ENCODE measurements at places on chromosomes 4 and X.
A peak's percentile ranks its signal among the peaks of the same experiment; 100 is the strongest.

DNA sequence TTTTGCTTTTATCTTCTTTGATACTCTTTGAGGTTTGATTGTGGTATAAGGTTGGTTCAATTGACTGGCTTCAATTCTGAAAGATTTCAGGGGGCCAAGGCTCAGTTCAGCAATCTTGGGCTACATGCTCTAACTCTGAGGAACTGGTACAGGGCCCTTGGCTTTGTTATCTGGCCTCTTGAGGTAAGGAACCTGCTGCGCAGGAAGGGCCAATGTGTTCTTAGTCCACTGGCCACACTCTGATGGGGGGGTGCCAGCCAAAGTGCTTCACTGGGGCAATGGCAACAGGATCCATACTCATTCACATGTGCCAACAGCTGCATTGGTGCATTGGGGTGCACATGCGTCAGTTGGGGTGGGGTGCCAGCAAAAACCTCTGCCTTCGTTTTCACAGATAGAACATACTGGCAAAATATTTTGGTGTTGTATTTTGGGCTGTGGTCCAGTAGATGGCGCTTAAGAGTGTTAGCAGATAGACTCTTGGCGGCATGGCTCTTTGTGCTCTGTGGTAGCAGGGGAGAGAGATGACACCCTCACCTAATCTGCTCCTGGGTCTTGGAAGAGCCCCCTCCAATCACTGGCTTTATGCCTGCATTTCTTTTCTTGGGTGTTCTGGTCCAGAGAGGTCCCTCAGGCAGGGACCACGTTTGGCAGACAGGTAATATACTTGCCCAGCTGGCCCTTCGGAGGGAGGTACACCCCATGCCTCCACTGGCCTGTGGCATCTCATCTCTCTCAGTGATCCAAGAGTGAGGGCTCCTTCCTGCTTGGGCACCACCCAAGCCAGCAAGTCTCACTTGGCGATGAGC, 42.9 kb downstream of the NDST3 start:
- DNase-seq = peak; percentile 1

DNA sequence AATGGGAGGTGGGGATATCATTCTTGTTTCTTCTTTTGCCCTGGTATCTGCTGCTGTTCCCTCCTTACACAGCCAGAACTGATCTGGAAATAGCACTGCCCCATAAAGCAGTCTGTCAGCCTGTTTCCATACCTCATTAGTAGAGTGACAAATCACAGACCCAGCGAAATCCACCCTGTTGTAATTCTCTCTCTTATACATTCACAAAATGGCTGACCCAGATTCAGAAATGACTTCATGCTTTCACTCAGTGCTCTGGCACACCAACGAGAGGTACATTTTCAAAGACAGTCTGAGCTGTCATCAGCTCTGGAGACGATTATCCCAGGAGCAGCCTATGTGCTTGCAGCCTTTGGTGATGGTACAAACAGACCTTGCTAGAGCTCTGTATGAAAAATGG, 164.6 kb downstream of the AFF2 start:
- DNase-seq = no peak

DNA sequence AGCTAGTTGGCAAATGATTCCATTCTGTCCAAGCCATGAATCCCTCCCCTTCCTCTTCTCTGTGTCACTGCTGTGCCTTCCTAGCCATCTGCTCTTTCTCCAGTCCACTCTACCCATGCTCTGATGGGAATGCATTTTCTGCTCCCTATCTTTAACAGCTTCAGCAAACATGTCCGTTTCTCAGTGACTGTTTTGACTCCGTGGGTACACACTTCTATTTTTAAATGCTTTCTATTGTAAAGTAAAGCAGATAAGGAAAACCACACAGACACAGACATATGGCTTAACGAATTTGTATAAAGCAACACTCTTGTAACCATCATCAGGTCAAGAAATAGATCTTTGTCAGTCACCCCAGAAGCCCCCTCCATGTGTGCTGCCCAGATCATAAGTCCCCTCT, 72.4 kb upstream of the KLHL13 start:
- no peak for DNase-seq

- peak; percentile 35 for DNase-seq
Measured at GRCh38 chrX:40104630-40104984, 6.8 kb upstream of the BCOR start.

DNA sequence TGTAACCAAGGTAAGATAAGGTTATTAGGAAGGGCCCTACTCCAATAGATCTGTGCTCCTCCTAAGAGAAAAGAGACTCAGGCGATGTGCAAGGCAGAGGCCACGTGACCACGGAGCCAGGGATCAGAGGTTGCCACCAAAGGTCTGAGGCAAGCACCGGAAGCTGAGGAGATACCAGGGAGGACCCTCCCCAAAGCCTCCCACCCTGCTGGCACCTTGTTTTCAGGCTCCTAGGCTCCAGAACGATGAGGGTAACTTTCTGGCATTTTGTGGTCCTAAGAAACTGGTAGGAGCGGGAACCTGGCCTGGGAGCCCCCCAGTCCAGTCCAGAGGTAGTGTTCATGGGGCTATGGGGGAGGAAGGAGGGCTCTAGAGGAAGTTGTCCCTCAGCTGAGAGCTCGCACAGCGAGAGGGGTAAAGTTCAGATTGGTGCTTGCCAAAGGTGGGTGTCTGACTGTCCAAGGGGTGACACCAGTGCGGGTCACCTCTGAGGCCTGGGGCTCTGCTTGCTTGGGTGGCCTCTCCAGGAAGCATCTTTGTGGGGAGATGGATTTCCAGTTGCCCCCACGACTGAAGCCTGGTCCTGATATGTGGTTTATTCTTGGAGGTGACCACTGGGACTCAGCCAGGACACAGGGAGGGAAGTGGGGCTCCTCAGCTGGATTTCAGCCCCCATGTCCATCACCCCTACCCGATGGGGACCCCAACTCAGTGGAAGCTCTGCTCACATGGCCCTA, 7.5 kb upstream of the LETM1 start:
- no peak for DNase-seq

- no peak for DNase-seq
Measured at GRCh38 chr4:19301527-19301926, 950.2 kb upstream of the SLIT2 start.

DNA sequence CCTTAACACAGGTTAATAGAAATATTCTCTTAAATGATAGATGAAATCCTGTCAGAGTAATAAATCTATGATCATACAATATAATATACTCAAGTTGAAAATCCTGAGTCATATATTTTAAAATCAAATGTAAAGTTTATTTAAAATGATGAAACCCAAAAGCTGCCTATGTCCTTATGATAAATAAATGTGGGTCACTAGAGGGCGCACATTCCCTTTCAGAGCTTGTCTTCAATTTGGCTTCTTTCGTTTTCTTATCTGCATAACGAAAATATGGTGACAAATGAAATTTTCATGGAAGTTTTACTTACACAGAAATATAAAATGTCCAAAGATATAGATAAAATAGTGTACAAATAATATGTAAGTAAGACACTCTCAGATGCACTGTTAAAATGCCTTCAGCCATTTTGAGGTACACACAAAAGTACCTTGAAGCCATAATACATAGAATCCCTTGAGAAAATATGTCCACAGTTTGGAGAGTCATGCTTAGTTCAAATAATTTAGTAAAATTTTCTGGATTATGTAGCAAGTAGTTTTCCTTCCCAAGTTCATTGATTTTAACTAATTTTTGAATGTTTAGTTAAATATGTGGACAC, 680.4 kb downstream of the DMD start:
- peak; percentile 5 for DNase-seq

- DNase-seq = no peak
Measured at GRCh38 chr4:67162690-67163089, 382.6 kb downstream of the CENPC start.

GRCh38 chrX:57380026-57380796, 93.7 kb downstream of the FAAH2 start:
- no peak for DNase-seq

- DNase-seq = no peak
Measured at GRCh38 chr4:176988226-176988625, 195.5 kb upstream of the VEGFC start.

DNA sequence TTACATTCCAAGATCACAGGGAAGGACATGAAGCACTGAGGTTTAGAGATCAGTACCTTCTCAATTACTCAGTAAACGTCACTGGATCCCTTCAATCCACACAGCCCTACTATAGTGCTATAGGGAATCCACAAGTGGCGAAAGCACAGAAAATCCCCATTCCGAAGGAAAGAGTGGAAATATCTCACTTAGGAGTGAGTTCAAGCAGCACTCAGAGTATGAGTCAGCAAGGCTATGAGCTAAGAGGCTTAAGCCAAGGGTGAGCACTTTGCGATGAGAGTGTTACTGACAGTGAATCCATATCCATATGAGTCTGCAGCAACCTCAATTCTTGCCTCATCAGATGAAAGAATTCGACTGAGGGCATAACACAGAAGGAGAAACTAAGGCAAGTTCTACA, 165.1 kb downstream of the VSIG4 start:
- no peak for DNase-seq

DNA sequence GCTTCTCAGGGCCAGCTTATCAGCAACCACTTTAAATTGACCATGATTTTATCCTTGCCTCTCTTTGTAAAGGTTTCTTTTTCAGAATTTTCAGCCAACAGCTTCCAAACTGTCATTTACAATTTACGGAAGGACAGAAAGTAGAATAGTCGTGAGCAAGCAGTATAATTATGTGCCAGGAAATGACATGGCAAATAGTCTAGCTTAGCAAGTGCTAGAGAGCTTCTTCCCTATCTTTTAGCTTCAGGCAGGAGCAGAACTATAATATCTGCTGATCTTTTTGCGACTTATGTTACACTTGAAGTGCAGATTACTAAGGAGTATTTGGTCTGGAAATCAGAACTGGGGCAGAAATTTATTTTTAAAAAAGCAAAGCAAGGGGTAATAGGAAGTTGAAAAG, 123.0 kb upstream of the AP1S2 start:
- no peak for DNase-seq

- DNase-seq = no peak
Measured at GRCh38 chr4:128483041-128483440, 195.4 kb upstream of the PGRMC2 start.

- no peak for DNase-seq
Measured at GRCh38 chr4:115657991-115658650, 544.7 kb upstream of the NDST4 start.

DNA sequence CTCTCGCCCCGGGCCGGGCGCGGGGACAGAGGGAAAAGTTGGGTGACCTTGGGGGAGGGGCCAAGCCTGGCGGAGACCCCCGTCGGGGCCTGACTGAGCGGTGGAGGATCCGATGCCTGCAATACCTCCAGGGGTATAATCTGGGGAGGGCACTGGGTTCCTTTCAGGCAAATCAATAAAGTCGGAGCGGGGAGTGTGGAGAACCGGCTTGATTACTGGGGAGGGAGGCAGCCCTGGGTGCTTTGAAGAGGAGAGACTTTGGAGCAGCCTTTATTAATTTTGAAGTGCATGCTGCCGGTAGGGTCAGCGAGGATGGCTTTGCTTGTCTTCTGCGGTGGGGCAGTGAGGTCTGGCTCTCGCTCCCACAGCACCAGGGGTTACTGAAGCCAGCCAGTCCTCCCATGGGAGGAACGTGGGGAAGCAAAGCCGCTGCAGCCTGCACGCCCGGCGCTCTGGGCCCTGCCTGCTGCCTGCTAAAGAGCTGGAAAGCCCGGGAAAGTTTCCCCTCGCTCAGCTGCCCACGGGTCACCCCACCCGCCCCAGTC, 403 bp upstream of the LGI2 start:
- peak; percentile 1 for DNase-seq

DNA sequence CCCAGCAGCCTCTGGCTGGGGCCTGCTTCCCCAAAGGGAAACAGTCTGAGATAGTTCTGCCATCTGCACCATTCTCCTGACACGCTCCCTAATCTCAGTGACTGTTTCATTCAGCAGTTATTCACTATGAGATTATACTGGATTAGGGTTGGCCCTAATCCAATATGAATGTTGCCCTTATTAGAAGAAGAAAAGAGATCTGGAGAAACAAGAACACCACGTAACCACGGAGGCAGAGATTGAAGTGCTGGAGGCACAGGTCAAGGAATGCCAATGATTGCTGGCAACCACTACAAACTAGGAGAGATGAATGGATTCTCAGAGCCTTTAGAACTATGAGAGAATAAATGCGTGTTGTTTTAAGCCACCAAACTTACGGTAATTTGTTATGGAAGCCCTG, 7.4 kb downstream of the ACOX3 start:
- no peak for DNase-seq

GRCh38 chr4:109472343-109472761, 38.7 kb downstream of the SEC24B start:
- DNase-seq = no peak

DNA sequence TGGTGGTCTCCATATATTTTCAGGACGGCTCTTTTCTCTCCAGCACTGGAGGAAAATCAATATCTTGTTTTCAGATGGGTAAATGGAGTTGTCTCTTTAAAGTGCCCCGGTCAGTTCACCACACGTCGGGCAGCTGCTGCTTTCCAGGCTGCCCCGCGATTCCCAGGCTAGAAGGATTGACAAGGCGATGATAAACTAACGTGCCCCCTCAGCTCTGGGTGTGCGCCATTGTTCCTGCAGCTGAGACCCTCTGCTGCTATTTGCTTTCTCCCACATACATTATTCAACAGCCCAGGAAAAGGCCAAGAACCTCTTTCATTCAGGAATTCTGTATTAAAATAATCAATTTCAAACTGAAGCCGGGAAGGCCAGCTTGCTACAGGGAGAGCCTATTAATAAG, 254.5 kb downstream of the SOX3 start:
- DNase-seq = no peak

DNA sequence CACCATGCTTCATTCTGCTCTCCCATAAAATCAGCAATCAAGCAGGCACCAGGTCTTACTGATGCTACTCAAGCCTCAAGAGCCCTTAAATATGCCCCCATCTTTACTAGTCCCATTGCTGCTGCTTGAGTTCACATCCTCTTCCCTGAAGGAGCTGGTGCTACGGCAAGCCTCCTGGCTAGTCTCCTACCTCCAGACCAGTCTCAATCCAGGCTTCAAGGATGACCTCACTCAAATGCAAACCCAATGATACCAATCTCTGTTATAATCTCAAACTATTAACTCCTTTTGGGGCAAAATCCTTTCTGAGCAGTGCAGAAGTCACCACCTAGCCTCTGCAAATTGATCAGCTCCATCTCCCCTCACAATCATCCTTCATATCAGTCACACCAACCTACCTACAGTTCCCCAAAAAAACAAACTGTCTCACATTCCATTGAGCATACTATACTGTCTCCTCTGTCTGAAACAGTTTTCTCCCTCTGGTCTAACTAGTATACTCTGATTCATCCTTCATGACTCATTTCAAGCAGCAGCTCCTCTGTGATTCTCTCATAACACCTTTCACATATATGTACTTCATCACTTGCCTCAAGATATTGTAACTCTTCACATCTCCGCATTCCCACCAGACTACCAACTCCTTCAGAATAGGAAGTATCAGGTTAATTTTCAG, 30.0 kb downstream of the PAPSS1 start:
- no peak for DNase-seq

DNA sequence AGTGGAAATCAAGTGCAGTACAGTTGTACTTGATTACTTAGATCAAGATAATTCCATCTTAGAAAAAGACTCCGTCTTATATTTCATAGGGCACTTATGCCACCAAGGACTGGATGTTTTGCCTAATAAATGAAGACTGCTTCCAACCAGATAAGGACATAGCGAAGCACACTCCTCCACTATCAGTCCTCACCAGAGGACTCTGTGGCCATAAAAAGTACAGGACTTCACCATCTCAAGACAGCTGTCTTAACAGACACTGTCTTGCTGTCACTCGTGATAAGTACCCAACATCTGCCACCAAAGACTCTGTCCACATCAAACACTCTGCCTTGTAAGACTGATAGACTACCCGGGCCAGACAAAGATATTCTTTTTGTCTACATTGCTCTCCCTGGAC, 352.0 kb downstream of the TRAM1L1 start:
- no peak for DNase-seq

All from NCI-H2171 treated with DMSO at 0.1 percent for 48 hours (cell line).